ENCODE measurements at places on chromosomes 6 and 20.

DNA sequence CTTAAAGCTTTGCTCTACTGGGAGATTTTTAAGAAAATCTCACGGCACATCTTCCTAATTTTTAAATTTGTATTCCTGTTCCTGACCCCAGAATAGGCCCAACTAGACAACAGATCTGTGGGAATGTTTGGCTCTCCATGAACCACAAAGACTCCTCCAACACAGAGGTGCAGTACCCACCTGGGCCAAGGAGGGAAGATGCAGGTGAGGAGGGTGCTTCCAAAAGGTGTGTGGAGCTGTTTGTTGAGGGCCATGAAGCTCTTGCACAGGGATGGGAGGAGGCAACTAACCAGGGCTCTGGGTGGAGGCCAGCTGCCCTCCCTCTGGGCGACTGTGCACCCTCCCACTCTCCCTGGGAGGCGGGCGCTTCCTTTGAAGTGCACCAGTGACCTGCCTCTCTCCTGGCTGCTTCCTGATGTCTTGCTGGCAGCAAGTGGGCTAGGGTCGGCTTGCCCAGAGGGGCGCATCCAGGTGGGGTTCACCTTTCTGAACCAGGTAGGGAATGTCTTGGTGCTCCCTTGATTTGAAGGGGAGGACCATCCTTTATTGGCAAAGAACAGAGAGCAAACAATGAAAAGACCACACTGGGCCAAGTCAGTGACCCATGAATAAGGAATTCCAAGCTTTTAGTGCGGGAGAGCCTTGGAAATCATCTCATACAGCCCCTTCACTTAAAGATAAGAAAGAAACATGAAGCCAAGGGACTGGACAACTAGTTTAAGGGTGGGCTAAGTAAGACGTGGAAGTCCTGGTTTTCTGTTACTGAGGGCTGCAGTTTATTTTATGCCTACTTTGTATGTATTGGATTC, 76.0 kb downstream of the ANKRD6 start:
- DNase-seq, result no peak

GRCh38 chr6:117481926-117482239, 591 bp upstream of the DCBLD1 start:
- no peak for DNase-seq

- DNase-seq, result no peak
Observed at GRCh38 chr20:14947536-14947935, 610.1 kb upstream of the FLRT3 start.

DNA sequence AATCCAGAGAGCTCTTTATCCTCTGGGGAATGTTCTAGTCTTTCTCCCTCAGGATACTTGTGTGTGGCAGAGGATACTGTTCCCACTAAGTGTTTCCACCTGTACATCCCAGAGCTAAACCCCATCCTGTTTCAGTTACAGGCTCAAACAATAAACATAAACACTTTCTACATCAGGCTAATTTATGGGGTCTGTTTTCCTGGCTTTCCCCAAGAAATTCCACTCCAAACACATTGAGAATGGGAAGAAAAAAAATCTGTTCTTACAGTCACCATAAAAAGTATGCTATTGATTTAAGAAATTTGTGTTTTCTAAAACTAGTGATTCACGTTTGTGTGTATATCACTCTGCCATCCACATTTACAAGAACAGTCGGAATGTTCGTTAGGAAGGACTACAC, 293.9 kb upstream of the FOXQ1 start:
- DNase-seq, result no peak

- no peak for DNase-seq
Observed at GRCh38 chr6:21395121-21395520, 198.4 kb upstream of the SOX4 start.

DNA sequence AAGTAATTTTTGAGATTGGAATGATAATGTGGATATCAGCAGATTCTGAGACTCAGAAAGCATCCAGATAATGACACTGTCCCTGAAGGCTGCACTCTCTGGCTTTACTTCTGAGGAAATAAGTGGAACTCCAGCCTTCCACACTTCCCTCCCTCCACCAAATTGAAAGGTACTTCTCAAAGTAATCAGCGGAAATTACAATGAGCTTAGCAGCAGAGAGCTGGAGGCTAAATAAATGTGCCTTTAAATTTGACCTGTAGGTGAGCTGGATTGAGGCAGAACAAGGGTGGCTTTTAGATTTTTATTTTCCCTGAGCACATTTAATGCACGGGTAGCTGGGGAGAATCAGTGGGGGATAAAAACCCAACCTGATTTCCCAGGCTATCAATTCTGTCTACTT, 39.3 kb upstream of the RNF144B start:
- no peak for DNase-seq

DNA sequence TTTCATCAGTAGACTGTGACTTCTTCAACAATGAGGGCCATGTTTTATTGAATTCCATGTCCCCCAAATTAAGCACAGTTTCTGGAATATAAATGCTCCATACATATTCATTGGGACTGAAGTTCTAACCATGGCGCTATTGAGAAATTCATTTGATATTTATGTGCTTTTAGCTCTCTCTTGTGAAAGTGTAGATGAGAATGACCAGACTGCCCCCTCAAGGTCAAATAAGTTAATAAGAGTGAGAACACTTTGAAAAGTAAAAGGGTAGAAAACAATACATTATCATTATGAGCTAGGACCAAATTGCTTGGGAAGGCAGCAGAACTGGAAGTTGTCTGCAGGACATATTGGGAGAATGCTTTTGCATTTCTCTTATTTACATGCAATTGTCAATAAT, 597.9 kb downstream of the EPM2A start:
- no peak for DNase-seq

GRCh38 chr20:50575865-50576720, 65.9 kb downstream of the PTPN1 start:
- no peak for DNase-seq

DNA sequence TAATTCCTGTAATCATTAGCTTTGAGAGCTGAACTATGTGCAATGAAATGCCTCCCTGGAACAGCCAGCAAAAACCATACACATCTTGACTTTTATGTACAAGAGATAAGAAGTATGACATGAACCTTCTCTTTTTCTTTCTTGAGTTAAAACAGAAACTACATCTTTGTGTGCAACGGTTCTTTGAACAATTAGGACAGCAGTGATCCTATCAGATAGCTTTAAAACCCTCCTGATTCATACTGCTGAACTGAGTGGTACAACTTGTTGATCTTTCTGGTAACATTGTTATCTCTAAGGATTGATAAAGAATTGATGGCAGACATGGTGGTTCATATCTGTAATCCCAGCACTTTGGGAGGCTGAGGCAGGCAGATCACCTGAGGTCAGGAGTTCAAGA, 43.4 kb downstream of the TRAF3IP2 start:
- DNase-seq, result no peak

GRCh38 chr6:118981884-118982574, 47.1 kb upstream of the MCM9 start:
- no peak for DNase-seq

GRCh38 chr6:158648682-158649131, 1.1 kb upstream of the SYTL3 start:
- DNase-seq, result no peak

- no peak for DNase-seq
Observed at GRCh38 chr20:8943631-8944030, 125.3 kb upstream of the PLCB4 start.

- no peak for DNase-seq
Observed at GRCh38 chr6:166763606-166764472, 136.8 kb upstream of the RPS6KA2 start.

DNA sequence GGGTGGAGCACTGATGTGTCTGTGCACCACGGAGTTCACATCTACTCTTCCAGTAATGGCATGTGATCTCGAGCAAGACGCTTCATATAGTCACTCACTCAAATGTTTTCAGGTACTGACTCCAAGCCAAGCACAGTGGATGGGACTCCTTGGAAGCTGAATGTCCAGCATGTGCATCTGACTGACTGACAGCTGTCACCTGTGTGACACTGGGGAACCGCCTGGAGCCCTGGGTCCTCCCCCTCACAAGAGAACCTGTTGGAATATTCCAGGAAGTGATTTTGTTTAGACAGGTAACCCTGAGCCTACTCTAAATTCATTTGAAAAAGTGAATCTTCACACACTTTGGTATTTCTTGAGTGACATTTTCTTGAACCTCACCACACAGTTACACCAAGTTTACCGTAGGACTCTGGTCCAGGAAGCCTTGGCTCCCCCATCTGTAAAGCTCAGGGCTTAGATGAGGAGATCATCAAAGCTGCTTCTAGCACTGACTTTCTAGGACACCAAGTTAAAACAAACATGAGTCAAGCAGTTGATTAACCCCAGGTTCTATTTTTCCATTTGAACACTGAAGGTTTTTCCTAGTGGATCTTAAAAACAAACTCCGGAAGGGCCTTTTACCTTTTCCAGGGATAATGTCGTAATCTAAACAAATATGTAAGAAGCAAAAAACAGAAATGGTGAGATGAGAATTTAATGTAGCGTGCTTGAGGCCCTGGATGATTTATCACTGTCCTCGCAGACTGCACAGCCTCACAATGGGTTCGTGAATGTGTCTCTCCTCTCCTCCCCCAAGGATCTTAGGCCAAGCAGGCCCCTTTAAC, 50.1 kb downstream of the EDN3 start:
- no peak for DNase-seq

DNA sequence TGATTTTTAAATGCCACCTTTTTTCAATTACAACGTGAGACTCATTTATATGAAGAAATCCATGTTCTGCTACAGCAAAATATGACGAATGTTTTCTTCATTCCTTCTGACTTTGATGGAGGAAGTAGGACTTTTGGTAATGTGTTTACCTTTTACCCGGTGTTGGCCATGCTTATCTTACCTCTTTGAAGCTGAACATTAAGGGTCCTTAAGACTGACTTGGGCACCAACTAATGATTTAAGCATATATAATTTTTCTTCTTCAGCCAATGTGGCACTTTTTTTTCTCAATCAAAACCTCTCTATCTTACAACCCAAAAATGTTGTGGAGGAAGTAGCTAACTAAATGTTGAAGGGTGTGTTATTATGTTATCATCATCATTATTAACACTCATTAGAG, 337.5 kb downstream of the EPHA7 start:
- no peak for DNase-seq

DNA sequence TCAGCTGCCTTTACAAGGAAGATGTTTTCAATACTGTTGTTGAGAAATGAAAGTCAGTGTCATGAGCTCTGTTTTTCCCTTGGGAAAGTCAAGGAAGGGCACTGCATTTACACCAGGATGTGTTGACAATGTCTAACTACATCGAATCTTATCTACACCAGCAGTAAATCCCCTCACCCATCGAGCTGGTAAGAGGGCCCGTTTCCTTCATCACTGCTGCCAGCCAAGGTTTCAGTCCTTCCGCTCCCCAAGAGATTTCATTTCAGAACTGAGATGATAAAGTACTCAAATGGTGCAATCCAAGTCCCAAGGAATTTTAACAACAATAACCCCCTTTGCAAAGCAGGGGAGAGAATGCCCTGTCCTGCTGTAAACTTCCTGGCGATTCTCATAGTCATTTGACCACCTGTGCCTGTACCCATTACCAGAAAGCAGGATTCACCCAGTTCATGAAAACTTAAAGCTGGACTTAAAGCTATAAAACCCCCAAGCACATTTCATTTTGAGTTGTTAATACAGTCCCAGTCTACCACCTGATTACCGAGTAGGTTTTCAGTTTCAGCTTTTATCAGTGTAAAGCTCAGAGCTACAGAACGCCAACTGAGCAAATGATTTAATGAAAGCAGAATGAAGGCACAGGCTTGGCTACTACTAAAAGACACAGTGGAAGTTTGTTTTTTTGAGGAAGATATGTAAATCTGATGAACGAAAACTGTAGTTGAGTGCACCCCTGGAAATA, 122.5 kb upstream of the TAB2 start:
- no peak for DNase-seq

DNA sequence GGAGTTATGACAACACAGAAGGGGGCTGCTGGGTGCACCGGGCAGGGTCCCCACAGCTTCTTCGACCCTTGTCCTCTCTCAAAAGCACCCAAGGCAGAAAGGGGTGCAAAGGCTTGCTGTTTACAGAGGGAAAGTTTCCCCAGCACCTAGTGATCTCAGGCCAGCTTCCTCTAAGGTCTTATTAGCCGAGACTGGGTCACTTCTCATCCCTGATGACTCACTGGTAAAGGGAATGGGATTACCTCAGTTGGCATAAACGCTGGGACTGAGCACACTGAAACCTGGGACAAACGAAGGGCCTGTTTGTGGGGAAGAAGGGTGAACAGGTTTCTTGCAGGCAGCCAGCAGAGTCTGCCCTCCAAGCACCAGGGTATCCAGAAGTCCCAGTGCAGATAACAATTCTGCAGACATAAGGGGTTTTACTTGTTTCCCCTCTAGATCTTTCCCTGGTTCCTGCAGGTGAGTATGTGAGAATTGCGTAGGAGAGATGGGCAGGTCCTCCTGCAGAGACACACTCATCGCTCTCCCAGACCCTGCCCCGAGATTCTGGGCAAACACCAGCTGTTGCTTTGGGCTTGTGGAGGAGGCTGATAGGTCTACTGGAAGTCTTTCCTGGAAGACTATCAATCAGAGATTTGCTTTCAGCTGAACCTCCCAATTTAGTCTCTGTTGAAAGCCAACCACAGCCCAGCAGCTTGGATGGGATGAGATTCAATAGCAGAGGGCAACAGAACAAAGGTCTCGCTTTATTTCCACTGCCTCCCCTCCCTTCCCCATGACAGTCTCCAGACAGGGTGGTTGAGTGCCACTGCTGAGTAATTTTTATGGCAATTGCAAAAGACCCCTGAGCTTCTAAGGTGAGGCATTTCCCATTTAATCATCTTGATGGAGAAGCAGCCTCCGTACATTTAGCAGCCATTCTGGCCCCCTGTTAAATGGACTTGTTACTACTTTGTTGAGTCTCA, 25.7 kb downstream of the KCNG1 start:
- DNase-seq, result no peak

DNA sequence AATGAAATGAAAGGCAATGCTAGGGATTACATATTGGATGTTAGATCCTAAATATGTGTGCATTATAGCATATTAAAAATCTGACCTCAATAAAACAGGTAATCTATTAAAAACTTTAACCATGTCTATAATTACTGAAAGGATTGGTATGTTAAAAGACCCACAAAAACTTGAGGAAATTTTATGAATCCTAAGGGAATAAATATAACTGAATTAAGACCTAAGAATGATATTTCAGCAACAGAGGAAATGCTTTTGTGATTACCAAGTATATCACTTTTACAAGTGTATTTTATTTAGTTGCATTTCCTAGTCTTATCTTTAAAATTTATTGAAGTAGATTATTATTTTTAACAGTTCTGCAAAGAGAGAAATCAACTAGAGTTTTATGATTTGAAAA, 571.5 kb downstream of the HDGFL1 start:
- no peak for DNase-seq

- DNase-seq, result no peak
Observed at GRCh38 chr20:51153867-51154707, 131.2 kb upstream of the KCNG1 start.

GRCh38 chr6:68233623-68234022, 401.5 kb upstream of the ADGRB3 start:
- DNase-seq, result no peak

GRCh38 chr6:74942130-74942529, 263.7 kb downstream of the COL12A1 start:
- DNase-seq, result no peak
